ENCODE measurements at places on chromosomes 1 and 21.

DNA sequence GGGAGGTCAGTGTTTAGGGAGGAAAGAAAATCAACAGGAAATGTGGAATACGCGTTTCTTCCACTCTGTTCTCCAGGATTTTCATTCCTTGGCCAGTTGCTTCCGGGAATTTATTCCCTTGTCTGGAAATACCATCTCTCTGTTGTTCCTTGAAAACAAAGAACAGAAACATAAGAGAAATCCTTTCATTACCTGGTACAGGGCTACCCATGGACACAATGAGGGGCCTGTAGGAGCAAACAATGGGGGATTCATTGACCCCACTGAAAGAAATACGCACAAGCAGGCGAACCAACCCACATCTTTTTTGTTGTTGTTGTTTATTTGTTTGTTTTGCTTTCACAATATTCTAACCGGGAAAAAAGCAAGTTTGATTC lies 20.0 kb upstream of the BACE2 start:
- H3K27ac ChIP-seq, result no peak overlapping the region
- no peaks in the 10 kb centered on the region for H3K27me3 ChIP-seq
- H3K4me3 ChIP-seq, result no peak overlapping the region
- no peak for DNase-seq
- no peaks in the 10 kb centered on the region for H3K4me1 ChIP-seq

DNA sequence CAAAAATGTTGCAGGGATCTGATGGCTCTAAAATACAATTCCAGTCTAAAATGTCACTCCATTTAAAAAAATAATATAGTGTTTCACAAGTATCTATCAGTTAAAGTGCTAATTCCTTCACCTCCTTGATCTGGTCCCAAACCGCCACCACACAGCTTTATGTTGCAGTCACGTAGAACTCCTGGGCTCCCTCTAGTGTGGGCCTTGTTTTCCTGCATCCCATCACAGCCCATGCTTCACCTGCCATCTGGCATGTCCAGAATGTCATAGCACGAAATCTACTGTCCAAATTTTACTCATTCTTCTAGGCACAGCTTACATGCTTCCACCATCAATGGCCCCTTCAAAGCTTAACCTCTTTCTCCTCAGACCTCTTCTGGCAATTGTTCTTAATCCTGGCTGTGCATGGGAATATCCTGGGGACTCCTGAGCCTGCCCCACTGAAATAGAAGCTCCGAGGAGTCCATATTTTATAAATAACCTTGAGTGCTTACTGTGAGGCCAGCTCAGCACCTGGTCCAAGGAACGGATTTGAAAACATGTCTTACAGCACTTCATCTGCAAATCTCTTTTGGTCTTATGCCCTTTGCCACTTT lies 15.5 kb downstream of the FYB2 start:
- H3K4me1 ChIP-seq, result no peaks in the 10 kb centered on the region
- no peak overlapping the region for H3K4me3 ChIP-seq
- DNase-seq, result no peak
- H3K27me3 ChIP-seq, result no peaks in the 10 kb centered on the region

DNA sequence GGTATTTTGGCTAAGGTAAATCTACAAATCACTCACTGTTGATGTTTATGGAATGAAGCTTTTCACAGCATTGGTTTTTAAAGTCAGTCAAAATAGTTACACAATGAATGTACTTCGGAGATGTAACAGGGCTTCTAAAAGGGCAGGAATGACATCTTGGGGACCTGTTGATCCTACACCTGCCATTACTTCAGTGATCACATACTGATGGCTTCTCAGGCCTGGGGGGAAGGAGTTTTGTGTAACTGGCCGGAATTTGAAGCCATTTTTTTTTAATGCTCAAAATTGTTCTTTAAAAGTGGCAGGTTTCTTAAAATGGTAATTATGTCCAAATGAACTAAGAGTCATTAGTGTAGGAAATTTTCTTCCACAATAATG lies 11.2 kb downstream of the RPL5 start:
- H3K27ac ChIP-seq, result no peak overlapping the region
- peaks cover 12% of the 10 kb centered on the region for H3K36me3 ChIP-seq
- DNase-seq, result no peak
- no peak overlapping the region for H3K4me3 ChIP-seq
- H3K4me1 ChIP-seq, result peaks cover 26% of the 10 kb centered on the region

DNA sequence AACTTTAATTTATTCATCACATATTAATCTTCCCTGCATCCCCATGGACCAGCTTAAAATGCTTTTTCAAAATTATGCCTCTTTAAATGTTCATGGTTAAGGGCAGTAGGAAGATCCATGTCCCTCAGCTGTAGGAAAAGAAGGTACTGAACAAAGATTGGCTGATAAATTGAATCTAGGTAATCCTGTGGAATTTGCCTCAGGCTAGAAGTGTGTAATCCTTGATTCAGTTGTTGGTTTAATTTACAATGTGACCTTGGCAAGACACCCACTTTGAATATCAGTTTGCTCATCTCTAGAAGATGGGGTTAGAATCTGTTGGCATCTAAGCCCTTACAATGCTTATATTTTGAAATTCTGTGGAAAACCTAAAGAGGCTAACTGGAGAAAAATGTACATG lies 6.1 kb downstream of the TTC4 start:
- H3K27ac ChIP-seq, result no peak overlapping the region
- H3K4me3 ChIP-seq, result no peak overlapping the region
- peaks cover 5% of the 10 kb centered on the region for H3K4me1 ChIP-seq
- H3K36me3 ChIP-seq, result peaks cover 34% of the 10 kb centered on the region
- DNase-seq, result no peak

- DNase-seq, result no peak
- no peaks in the 10 kb centered on the region for H3K36me3 ChIP-seq
- H3K27ac ChIP-seq, result no peak overlapping the region
- no peaks in the 10 kb centered on the region for H3K27me3 ChIP-seq
- H3K4me3 ChIP-seq, result no peak overlapping the region
Observed at GRCh38 chr1:10901091-10901890, 104.8 kb upstream of the CASZ1 start.

DNA sequence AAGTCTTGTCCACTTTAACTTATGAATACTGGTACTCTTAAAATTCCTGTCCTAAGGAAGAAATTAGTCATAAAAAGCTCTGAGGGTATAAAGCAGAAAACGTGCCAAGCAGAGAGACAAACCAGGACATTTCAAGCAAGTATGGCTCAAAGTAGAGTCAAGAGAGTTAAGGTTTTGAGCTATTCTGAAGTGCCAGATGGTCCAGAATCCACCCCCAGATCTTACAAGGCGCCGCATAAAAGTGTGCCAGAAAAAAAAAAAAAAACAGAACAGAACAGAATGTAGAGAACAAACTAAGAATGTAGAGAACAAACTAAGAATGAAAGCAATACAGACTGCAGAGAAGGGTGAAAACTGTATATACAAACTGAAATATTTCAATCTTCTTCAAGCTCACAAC lies 12.5 kb downstream of the EPS15 start:
- peaks cover 18% of the 10 kb centered on the region for H3K4me1 ChIP-seq
- no peaks in the 10 kb centered on the region for H3K36me3 ChIP-seq
- H3K27me3 ChIP-seq, result no peaks in the 10 kb centered on the region
- no peak for DNase-seq
- no peak overlapping the region for H3K27ac ChIP-seq
- peak overlapping the region; percentile 40 for H3K4me3 ChIP-seq

DNA sequence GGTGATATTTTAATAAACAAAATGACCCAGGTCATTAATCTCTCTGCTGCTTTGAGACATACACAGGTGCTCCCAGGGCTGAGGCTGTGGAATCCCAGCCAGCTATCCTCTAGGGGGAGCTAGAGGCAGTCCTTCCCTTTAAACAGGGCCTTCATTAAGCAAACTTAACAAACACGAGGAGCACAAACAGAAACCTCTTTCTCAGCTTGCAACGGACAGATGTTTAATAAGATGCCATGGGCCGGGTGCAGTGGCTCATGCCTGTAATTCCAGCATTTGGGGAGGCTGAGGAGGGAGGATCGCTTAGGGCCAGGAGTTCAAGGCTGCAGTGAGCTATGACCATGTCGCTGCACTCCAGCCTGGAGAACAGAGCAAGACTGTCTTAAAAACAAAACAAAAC lies 106.7 kb downstream of the HIVEP3 start:
- no peaks in the 10 kb centered on the region for H3K27me3 ChIP-seq
- H3K36me3 ChIP-seq, result no peaks in the 10 kb centered on the region
- no peak overlapping the region for H3K27ac ChIP-seq
- no peak overlapping the region for H3K4me3 ChIP-seq

GRCh38 chr1:246566813-246567645 lies 773 bp downstream of the CNST start:
- DNase-seq, result peak; percentile 6
- H3K27me3 ChIP-seq, result no peaks in the 10 kb centered on the region
- no peaks in the 10 kb centered on the region for H3K36me3 ChIP-seq
- H3K4me3 ChIP-seq, result peak overlapping the region; percentile 86
- peaks cover 38% of the 10 kb centered on the region for H3K4me1 ChIP-seq

DNA sequence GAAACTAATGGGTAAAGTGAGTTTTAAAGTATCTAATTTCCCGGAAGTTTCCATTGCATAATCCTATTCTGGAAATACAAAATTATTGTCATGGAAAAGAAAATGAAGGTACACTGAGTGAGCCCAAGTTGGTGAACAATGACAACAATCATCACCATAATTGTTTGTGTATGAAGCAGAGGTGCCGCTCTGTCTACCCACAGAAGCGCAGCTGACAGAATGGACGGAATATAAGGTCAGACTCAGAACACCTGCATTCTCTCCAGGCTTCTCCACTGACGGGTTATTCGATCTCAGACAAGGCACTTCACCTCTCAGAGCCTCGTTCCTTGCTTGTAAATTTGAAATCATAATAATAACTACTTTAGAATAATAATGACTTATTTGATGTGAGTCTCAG lies 99.1 kb upstream of the NGF start:
- no peaks in the 10 kb centered on the region for H3K27me3 ChIP-seq
- H3K36me3 ChIP-seq, result no peaks in the 10 kb centered on the region
- no peak for DNase-seq
- peaks cover 13% of the 10 kb centered on the region for H3K4me1 ChIP-seq

- no peak for DNase-seq
- H3K4me3 ChIP-seq, result no peak overlapping the region
- no peaks in the 10 kb centered on the region for H3K27me3 ChIP-seq
- H3K4me1 ChIP-seq, result no peaks in the 10 kb centered on the region
- no peaks in the 10 kb centered on the region for H3K36me3 ChIP-seq
- no peak overlapping the region for H3K27ac ChIP-seq
Observed at GRCh38 chr21:15366555-15366954, 301.8 kb upstream of the NRIP1 start.

- DNase-seq, result no peak
- no peak overlapping the region for H3K4me3 ChIP-seq
- no peak overlapping the region for H3K27ac ChIP-seq
- no peaks in the 10 kb centered on the region for H3K36me3 ChIP-seq
- H3K27me3 ChIP-seq, result no peaks in the 10 kb centered on the region
Observed at GRCh38 chr1:71780681-71781080, 501.7 kb downstream of the NEGR1 start.

GRCh38 chr21:43190544-43190943 lies 21.7 kb downstream of the CRYAA start:
- DNase-seq, result no peak
- no peak overlapping the region for H3K4me3 ChIP-seq
- no peaks in the 10 kb centered on the region for H3K36me3 ChIP-seq
- no peak overlapping the region for H3K27ac ChIP-seq
- no peaks in the 10 kb centered on the region for H3K27me3 ChIP-seq
- peaks cover 9% of the 10 kb centered on the region for H3K4me1 ChIP-seq

DNA sequence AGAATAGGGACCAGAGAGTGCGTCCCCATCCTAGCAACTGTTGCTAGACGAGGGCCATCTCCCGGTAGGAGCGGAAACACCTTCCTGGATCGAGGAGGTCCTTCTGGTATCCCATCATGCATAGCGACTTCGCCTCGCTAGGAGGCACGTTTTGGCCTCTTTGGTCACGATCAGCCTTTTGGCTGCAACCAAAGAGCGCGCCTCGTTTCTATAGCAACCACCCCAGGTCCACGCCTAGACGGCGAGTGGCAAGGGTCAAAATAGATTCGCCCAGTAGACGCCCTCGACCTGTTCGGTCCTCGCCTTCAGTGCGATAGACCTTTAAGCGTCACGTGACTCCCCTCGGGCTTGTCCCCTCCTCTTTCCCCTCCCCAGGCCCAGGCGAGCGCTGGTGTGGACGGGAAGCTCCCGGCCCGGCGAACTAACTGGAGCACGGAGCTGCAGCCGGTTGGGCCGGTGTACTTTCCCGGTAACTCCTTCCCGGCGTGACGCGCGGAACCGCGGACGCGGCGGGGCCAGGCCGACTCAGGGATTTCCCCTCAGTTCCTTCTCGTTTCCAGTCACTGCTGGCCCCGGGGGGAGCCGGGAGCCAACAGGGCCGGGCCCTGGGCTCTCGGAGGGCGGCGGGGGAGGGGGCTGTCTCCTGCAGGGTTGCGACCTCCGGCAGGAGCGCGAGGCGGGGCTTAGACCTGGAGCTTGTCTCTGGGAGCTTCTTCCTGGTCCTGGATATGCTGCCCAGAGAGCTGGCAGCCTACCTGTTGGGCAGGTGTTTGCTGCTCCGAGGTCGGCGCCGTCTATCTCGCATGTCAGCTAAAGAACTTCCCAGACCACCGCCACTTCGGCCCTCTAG lies at the start of gene DNAJC16:
Gene DNAJC16 (plus strand): TSS at position 359 of the 850 bp plus-strand sequence. CDS start 2,258 bp downstream, outside the sequence.
- H3K36me3 ChIP-seq, result peaks cover 7% of the 10 kb centered on the region
- DNase-seq, result peak; percentile 97
- H3K4me1 ChIP-seq, result peaks cover 37% of the 10 kb centered on the region
- H3K4me3 ChIP-seq, result peak within 1 kb of the TSS; percentile 98
- H3K27me3 ChIP-seq, result no peaks in the 10 kb centered on the region
- peak within 1 kb of the TSS; percentile 88 for H3K27ac ChIP-seq

DNA sequence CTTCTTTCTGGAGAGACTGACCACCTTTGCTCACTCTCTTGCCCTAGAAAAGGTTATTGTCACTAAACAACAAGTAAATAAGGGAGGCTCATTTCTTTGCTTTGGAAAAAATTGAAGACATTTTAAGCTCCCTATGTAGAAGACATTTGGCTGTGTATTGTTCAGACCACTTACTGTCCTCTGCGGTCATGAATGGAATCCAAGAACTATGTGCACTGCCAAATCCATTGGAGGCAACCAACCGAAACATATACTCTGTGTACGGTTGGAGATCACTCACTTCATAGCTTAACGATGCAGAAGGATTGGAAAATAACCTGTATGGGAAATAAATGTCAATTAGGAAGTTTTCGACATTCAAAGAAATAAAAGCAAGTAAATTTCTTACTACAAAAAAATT lies 332.8 kb downstream of the KCTD3 start:
- DNase-seq, result no peak
- H3K36me3 ChIP-seq, result no peaks in the 10 kb centered on the region
- no peaks in the 10 kb centered on the region for H3K4me1 ChIP-seq
- H3K27ac ChIP-seq, result no peak overlapping the region
- no peak overlapping the region for H3K4me3 ChIP-seq
- no peaks in the 10 kb centered on the region for H3K27me3 ChIP-seq

GRCh38 chr1:58618303-58618702 lies 41.3 kb upstream of the TACSTD2 start:
- peaks cover 13% of the 10 kb centered on the region for H3K4me1 ChIP-seq
- no peaks in the 10 kb centered on the region for H3K27me3 ChIP-seq
- peak overlapping the region; percentile 30 for H3K27ac ChIP-seq
- no peaks in the 10 kb centered on the region for H3K36me3 ChIP-seq

- H3K27me3 ChIP-seq, result no peaks in the 10 kb centered on the region
- H3K27ac ChIP-seq, result no peak overlapping the region
- DNase-seq, result no peak
- H3K4me1 ChIP-seq, result no peaks in the 10 kb centered on the region
Observed at GRCh38 chr1:55997536-55997935, 581.8 kb downstream of the PLPP3 start.
